Stimulated activated CD8-positive, alpha-beta memory T cell treated with anti-CD3 and anti-CD28 coated beads, Interleukin-12 subunit alpha, Interleukin-12 subunit beta, amount 100 ng/mL, for 4 hours (primary cell): ENCODE measurements at places on chromosomes 1 and 21.
A peak's percentile ranks its signal among the peaks of the same experiment; 100 is the strongest.

DNA sequence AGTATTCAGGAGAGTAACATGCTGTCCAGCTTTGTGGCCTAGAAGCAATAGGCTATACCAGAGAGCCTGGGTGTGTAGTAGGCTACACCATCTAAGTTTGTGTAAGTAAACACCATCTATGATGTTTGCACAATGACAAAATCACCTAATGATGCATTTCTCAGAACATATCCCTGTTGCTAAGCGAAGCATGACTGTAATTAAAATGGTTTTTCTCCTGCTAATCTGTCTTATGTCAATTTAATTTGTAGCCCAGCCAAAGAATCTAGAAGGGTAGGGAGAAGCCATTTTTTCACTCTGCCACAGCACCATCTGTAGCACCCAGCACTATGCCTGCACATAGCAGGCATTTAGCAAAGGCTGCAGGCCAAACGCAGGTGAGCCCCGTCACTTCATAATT is 2.0 kb upstream of the TTC24 start:
- no peak for DNase-seq

- no peak for DNase-seq
Observed at GRCh38 chr1:115090540-115090939, 1.2 kb upstream of the TSPAN2 start.

DNA sequence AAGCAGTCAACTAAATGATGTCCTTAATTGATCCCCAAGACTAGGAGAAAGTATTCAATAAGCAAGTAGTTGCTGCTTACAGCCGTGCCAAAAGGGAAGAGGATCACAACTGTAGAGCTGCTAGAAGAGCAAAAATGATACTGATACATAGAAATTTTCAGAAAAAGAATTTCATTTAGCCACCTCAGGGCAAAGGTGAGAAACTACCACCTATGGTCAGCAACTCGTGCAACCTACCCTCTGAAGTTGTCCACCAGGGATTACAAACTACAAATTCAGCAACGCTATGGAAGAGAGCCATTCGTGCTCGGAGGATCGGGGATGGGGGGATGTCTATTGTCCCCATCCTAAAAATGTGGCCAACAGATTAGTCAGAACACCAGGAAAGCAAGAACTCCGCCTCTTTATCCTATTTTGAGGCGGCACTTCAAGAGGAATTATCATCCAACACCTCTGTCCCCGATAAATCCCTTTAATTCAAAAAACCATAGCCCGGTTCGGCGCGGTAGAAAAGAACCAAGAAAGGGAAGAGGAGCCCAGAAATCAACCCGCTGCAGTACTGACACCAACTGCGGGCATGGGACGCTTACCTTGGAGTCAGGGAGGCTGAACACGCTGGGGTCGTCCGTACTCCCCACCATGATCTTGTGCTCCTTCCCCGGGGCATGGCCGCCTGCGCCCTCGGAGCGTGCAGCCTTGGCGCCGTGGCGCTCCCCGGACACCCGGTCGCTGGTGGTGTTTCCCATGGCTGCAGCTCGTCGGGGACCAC is 687 bp downstream of the PRKAB2 start:
- no peak for DNase-seq

DNA sequence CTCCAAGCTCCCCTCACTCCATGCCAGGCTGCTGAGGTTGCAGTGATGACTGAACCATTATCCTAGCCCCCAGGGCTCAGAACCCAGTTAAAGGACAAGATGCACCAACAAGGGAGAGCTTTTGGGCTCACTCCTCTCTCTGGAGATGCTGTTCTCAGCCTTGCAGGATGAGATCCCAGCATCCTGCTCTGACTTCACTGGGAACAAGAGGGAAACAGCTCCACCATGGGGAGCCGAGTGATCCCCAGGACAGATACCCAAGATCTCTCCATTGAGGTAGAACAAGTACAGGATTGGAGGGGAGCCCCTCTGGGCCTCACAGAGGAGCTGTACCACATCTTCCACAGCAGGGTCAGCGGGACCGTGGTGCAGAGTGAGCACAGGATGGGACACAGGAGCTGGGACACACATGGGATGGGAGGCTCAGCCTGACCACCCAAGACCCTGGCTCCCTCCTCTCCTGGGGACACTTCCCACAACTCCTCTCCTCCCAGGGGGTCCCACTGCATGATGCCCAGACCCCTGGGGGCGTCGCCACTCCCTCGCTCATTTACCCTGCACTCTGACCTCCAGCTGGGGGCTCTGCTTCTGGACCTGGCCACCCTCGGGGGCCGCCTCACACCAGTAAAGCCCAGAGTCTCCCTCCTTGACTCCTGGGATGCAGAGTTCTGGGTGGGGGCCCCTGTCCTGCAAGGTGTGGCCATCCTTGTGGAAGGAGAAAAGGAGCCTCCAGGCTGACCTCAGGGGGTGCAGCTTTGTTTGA is 18.6 kb upstream of the SLAMF9 start:
- no peak for DNase-seq

DNA sequence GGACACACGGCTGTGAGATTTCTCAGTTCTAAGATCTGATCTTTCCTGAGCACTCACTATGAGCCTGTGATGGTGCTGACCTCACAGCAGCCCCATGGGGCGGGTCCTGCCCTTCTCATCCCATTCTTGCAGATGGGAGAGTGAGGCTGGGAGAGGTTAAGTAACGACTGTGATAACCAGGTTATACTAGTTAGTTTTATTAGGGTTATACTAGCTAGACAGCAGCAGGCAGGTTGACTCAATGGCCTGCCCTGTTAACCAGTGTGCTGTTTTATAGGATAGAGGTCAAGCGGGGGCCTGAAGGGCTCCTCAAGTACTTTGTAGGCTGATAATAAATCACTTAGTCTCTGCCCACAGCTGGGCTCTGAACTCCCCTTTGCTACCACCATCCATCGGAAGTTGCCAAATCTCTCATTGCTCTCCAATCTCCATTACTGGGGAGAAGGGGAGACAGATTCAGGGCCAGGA is 4.8 kb downstream of the CNTN2 start:
- DNase-seq = no peak

DNA sequence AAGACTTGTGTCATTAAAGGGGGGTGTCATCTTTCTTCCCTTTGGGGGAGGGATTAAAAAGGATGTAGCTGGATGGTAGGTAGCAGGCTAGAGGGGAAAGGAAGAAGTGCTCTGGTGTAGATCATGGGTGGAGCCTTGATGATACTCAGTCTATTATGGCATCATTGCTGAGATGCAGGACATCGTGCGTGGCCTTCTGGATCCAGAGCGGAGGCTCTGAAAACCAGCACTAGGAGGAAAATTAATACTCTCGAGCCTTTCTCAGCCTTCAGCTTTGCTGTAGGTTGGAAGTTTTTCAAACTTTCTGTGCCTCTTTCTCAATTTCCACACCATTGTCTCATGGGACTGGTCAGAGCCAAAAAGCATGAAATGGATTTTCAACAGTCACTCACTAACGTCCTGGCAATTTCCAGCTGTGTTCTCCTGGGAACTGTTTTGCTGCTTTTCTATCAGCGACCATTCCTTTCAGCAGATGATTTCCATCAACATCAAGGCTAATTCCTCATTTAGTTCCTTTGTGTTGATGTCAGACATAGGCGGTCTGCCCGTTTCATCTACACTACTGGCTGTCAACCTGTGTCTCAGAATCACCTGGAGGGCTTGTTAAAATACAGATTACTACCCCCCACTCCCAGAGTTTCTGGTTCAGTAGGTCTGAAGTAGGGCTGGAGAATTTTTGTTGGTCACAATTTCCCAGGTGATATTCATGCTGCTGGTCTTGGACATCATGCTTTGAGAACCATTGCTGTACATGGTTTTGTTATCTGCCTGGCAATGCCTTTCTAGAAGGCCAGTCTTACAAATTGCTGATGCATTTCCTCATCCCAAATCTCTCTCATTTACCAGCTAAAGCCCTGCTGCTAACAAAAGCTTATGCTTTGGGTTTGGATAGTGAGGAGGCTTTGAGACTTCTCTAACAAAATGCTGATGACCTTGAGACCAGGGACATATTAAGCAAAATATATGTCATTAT is 7.7 kb downstream of the CACNA1E start:
- DNase-seq = no peak

GRCh38 chr1:205580140-205580922 is 51.5 kb downstream of the ELK4 start:
- DNase-seq = no peak

- DNase-seq = no peak
Observed at GRCh38 chr1:202029171-202029665, 18.8 kb downstream of the ELF3 start.

GRCh38 chr1:223076362-223076761 is 66.7 kb downstream of the TLR5 start:
- DNase-seq = no peak

DNA sequence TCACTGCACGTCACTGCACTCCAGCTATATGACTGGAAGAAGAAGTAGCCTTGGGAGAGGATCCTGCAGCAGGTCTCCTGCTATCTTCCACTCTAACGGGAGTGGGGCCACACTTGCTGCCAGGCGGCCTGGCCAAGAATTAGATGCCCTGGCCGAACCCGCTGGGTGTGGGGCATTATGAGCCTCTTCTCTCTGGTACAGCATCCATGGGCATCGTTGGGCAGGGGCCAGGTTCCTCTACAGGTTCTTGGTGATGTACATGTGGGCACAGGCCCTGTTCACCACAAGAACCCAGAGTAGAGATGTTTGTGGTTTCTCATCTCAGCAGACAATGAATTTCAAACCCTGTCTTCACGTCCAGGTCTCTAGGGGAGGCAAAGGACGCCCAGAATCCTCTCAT is 370.5 kb downstream of the NPHP4 start:
- DNase-seq = no peak

DNA sequence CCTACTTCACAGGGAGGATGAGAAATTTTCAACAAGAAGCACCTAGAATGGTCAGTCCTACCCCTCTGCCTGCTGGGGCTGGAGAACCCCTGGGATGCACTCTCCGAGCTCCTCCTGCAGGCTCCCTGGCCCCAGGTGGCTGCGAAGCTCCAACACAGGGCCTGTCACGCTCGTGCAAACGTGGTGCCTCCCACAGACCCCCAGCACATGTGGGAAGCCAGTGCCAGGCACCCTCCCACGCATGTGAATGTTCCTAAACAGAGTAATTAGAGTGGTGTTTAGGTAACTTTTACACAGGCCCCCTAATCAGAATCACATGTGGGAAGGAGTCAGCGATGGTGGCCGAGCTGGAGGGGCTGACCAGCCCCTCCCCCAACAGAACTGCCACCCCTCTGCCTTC is 28.4 kb downstream of the GLIS1 start:
- no peak for DNase-seq

DNA sequence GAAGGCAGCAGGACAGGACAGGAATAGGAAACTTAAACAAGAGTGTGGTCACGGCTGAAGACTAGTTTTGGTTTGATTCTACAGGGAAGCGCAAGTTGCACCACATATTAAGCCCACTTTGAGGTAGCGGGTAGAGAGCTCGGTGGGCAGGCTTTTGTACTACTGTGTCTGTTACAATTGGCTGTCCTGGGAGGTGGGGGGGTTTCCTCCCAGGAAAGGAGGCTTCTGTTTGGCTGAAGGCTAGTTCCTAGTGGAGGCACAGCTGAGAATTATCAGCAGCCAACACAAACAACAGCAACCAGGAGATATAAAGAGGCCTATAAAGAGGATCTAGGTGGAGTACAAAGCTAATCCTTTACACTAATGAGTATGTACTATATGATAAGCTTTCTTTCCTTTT is 62.7 kb downstream of the ZNF648 start:
- DNase-seq = no peak

- no peak for DNase-seq
Observed at GRCh38 chr1:12703821-12704451, 12.0 kb upstream of the AADACL3 start.

DNA sequence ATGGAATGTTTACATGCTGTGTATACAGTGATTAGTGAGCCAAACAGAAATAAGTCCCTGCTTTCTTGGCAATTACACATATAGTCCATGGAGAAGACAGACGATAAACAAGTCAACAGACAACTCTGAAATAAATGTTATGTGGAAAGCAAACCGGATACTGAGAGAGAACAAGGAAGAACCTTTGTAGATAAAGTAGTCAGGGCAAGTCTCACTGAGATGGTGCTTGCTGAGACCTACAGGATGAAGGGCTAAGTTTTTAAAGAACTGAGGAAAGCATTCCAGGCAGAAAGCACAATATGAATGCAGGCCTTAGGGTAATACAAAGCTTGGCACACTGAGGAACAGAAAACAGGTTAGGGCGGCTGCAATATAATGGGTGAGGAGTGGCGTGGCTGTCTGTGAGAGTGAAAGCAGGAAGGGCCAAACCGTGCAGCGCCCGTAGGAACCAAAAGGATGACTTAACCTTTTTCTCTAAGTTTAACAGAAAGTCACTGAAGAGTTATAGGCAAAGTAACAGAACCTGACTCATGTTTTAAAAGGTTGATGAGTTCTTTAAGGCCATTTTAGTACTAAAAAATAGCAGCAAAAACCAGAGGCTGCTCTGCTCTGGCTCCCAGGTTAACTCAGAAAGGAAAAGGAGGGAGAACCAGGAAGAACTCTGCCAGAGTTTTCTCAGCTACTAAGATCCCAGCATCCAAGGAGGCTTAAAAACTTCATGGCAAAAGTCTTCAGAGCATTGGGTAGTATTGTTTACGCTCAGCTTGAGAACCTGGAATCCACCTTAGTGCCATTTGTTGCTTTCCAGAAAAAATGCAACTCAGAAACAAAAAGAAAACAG is 8.7 kb upstream of the TTF2 start:
- DNase-seq = no peak

GRCh38 chr21:39385299-39386145 is 36.6 kb upstream of the HMGN1 start:
- peak; percentile 32 for DNase-seq

DNA sequence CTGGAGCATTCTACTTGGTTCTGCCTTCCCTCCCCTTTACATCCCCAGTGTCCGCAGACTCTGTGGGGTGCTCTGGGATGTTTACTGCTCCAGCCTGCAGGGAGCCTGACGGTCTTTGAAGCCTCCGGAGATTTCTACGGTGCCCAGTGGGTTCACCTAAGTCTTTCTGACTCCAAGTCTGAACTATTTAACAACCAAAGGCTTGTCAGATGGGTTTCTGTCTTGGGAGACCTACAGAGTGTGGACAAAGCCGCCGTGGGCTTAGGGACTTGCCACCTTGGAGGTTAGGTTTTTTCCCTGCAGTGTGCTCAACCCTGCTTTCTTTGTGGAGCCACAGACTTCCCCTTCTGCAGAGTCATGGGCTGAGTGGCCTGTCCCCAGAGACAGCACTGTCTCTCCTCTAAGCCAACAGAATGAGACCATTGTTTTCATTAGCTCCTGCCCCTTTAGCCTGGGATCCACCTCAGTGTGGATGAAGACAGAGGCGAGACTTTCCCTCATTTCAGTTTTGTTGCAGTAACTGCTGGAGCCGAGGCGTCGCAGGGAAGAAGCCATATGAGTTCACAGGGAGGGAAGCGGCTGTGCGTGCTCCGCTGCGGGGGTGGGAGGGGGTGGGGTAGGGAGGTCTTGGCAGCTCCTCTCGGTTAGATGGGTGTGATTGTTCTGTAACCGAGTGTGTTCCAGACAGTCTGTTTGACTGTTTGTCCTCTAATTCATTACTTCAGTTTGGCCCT is 120.7 kb downstream of the CNIH3 start:
- no peak for DNase-seq

- DNase-seq = no peak
Observed at GRCh38 chr1:119674111-119674526, 26.1 kb upstream of the ZNF697 start.
